ENCODE measurements at places on chromosomes 1 and 21.
A peak's percentile ranks its signal among the peaks of the same experiment; 100 is the strongest.

DNA sequence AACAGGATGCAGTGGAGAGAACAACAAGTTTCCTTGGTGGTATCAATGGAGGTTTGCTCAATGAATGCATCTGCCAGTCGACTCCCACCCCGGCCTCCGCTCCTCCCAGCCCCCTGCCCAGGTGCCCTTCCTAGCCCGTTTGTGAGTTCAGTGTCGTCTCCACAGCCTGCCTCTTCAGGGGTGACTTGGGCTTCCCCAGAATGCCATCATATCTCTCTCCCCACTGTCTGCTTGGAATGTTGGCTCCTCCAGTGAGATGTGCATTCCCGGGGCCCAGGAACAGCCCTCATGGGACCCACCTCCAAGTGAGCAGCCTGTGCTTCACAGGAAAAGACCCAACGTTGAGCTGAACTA, 30.5 kb downstream of the MATN1 start:
- DNase-seq: no peak

GRCh38 chr1:159958719-159959380, 4.8 kb upstream of the SLAMF9 start:
- DNase-seq: no peak

- DNase-seq: no peak
Measured at GRCh38 chr1:67960766-67961165, 89.7 kb downstream of the DIRAS3 start.

DNA sequence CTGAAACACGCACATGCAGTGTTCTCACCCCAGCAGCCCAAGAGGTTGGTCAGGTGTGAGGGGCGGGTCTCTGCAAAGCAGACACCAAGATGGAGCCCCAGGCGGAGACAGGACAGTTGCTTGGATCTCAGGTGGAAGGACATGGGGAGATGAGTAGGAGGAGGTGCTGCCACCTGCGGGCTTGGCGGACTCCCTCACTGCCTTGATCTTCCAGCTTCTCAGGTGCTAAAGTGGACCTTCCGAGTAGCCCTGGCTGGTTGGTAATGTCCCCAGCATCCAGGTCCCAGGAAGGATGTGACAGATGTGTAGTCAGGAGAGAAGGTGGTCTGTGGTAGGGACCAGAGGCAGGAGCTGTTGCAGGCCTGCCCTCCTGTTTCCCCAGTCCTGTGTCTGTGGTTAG, 114.1 kb downstream of the AJAP1 start:
- DNase-seq: no peak

DNA sequence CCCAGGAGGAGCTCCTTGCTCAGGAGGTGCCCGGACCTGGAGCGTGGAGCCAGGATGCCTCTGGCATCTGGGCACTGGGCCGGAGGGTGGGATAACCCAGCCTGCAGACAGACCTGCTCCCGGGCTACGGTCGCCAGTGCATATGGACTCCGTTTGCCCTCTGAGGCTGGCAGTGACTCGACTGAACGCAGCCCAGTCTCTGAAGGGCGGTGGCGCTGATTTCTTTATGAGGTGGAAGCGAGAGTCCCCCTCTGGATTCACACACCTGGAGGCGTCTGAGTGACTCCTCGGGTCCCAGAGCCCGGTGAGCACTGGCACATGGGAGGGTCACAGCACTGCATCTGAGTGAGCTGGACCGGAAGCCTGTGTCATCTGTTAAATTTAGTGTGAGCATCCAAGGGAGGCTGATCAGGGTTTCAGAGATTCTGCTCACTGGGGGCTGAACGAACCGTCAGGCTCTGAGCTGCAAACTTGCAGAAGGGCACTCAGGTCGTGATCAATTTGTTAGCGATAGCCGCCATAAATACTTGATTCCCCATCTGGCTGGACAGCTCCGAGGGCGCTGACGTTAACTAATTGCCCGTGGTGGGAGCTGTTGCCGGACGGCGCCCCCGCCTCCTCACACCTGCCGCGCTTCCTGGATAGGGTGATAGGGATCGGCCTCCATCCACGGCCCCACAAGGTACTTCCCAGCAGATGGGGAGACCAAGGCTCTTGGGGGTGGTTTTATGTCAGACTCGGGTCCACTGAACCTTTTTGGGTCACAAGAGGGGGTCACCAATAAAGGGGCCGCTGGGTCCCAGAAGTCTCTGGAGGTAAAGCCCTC, 60.7 kb upstream of the TTC34 start:
- no peak for DNase-seq

GRCh38 chr1:61993331-61993961, 201.2 kb upstream of the L1TD1 start:
- no peak for DNase-seq

DNA sequence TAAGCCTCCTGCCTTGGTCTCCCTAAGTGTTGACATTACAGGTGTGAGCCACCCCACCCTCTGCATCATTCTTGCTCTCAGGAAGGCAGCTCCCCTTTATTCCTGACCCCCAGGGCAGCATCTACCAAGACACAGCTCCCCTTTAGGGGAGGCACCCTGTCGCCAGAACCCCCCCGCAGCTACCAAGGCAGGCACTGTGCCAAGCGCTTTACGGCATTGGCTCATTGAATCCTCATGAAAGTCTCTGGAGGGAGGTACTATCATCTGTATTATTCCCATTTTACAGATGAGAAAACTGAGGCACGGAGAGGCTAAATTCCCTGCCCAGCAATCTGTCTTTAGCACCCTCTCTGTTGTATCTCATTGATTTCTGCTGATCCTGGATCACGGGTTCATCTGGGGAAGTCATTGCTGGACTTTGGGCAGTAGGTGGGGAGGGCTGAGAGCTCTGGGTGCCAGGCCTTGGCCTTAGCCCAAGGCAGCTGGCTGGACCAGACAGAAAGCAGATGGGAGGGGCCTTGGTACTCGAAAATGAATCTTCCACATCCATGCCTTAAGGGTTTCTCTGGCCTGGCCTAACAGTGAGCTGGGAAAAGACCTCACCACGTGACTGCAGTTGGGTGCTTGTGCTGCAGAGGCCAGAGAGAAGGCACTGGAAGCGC, 5.9 kb downstream of the PLOD1 start:
- DNase-seq: no peak

GRCh38 chr1:36089393-36090121, 865 bp downstream of the ADPRS start:
- DNase-seq: no peak

DNA sequence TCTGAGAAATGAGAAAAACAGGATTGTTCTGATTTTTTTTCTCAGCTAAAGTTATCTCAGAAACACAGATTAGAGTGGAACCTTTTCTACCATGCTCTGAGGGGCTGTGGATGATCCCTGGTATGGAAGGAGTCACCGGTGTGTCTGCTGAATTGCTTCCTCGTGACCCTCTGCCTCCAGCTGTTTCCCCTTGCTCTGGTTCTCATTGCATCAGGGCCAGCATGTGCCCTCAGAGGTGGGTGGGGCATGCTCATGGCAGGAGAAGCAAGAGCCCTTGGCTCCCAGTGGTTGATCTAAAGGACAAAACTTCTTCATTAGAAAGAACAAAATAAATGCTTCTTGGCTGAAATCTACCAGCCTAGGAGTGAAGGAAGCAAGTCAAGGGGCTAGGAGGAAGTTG, 183.2 kb upstream of the HMCN1 start:
- no peak for DNase-seq

DNA sequence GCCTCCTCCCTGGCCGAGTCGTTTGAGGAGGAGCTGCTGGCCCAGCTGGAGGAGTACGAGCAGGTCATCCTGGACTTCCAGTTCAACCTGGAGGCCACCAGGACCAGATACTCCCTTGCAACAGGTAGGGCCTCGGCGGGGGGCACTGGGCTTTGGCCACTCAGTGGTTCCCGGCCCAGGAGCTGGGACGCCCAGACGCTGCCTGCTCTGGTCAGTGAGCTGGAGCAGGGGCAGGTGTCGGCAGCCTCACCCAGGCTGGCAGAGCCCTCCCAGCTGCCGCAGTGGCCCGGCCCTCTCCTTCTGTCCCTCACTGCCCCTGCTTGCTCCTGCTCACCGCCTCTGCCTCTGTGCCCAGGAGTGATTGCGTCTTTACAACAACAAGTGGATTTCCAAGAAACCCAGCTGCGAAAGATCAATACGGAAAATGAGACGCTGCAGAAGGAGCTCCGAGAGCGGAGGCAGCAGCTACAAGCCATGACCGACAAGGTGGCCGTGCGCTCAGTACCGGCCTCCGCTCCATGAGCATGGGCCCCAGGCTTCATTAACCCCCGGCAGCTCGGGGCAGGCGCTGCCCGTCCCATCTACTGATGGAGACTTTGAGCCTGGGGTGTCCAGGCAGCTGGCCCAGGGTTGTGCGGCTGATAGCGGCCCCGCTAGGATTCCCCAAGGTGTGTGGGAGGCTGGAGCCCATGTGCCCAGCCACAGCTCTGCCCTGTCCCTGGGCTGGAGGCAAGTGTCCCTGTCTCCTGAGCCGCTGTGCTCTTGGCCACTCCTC, 9.0 kb upstream of the SMIM1 start:
- no peak for DNase-seq

DNA sequence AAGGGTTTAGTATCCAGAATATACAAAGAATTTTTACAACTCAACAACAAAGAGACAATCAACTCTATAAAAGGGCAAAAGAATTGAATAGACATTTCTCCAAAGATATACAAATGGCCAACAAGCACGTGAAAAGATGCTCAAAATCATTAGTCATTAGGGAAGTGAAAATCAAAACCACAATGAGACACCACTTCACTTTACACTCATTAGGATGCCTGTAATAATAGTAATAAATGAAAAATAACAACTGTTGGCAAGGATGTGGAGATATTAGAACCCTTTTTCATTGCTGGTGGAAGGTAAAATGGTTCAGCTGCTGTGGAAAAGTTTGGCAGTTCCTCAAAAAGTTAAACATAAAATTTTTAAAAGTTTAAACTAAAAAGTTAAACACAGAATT, 7.0 kb upstream of the ABCD3 start:
- no peak for DNase-seq

DNA sequence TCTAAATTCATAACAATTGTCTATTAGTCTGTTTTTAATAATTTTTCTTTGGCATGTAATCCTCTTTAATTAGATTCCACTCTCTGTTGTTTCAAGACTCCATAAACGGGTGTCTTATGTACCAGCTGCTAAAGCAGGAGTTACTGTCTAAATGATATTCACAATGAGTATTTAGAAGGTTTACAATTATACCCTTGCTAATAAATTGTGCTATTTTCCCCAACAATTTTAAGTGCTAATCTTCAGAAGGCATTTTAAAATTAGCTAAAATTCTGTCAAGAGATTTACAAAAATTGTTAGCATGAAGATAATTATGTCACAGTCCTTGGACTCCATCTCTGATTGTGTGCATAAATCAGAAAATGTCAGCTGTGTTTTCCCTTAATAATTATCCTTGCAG, 83.7 kb downstream of the DPYD start:
- no peak for DNase-seq

DNA sequence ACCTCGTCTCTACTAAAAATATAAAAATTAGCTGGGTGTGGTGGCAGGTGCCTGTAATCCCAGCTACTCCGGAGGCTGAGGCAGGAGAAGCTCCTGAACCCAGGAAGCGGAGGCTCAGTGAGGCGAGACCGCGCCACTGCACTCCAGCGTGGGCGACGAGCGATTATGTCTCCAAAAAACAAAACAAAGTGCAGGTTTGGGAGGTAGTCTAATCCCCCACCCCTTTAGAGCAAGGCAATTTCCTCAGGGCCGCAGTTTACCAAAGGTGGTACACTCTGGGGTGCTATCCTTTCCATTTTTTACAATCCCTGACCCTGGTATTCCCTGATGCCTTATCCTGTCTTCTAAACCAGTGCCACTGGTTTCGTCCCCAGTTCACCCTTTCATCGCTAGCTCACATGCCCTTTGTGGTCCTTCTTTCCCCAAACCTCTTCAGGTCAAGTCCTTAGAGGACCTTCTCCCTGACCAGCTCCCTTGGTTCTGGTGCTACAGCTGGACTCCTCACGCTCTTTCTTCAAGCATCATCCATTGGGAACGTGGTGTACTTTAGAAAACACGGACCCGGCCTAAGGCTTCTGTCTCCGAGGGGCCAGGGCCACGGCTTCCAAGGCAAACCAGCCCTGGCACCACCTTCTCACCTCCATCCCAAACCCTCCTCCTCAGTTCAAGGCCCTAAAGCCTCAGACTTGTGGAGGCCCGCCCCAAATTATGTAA, 873 bp downstream of the IFT25 start:
- peak; percentile 3 for DNase-seq

GRCh38 chr1:91836331-91837040, 49.5 kb downstream of the TGFBR3 start:
- no peak for DNase-seq

DNA sequence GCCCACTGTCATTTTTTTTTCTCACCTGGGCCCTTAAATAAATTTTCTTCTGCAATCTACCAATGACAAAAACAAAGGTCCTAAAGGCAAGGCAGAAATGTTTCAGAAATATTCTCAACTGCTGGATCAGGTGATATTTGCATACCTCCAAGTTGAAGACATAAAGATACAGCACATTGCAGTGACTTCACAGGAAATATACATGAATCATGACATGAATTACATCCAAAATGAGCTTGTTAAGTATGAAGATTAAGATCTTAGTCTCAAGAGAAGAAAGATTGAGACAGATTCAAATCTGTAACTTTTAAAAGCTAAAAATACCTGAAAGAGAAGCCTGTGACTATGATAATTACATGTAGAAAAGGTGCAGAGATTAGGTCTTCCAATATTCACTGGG, 207.8 kb downstream of the SIPA1L2 start:
- DNase-seq: no peak

GRCh38 chr1:14996133-14997050, 157.2 kb upstream of the TMEM51 start:
- DNase-seq: no peak

DNA sequence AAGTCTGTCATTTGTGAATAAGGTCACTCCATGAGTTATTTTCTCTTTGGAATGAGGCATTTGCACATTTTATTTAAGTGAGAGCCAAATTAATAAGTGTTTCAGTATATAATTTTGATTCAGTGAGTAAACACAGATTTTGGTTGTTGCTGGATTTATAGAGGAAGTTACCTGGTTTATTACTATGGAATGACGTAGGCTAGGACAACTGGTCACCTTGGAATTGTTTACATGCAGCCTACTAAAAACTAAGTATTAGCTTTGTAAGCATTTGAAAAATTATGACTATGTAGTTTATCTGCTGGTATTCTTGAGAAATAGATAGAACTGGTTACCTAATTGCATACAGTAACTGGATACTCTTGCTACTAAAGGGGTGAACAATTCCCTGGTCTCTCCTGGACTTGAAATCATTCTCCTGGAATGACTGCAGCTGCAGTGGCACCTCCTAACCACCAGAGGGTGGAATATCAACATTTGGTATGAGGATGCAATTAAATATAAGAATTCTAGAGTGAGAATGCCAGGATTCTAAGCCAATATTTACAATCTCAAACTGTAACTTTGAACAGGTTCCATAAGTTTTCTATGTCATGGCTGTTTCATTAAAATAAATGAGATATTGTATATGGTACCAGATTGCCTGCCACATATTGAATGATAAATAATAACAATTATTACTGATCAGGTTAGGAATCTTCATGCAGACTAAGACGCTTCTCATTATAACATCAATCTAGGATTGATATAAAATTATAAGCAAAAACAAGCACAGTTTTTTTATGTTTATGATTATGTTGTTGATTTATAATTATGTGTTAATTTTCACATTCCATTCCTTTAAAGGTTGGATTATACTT, 3.5 kb upstream of the KRTAP27-1 start:
- peak; percentile 2 for DNase-seq

Data from central memory CD4-positive, alpha-beta T cell (primary cell).